ENCODE measurements at places on chromosomes 3 and 15.

DNA sequence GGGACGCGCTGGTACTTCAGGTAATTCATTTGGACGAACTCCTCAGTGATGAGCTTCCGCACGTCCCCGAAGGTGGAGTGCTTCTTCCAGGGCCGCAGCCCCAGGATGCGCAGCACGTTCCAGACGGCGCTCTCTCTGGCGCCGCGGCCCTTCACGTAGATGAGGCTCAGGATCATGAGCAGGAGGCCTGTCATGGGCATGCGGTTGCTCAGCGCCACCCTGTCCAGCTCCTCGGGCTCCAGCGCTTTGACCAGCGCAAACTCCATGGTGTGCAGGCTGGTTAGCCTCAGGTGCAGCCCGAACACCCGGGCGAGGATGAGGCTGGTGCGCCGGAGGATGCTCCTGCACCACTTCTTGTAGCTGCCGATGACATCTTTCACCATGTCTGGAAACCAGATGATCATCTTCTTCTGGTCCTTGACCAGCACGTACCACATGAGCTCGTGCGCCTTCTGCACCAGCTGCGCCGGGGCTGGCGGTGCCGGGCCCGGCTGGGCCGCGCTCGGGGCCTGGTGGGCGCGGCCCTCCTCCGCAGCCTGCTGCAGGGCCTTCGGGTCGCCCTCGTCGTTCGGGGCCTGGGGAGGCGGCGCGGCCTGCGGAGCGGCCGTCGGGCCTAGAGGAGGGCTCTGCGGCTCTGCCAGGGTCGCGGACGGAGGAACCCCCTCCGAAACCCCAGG lies 501 bp downstream of the NDN start:
- peak; percentile 3 for DNase-seq

DNA sequence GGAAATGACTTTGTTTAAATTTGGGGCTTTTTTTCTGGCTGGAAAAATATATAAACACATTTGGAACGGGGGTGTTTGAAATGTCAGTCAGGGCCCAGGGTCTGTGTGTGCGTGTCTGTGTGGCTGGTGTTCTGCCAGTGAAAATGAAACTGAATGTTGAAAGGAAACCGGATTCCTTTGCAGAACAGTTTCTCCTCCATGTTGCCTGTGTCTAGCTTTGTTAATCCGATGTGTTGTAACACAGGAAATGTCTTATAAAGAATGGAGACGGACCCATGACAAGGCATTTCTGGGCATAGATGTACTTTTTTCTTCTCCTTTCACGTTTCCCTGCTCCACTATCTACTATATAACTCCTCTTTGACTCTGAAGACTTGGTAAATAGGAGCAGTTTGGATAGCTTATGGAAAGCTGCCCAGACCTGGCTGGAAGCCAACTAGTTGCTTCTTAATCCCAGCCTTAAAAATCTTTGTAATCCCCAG lies 2.8 kb downstream of the SQOR start:
- DNase-seq = peak; percentile 63

- peak; percentile 98 for DNase-seq
Observed at GRCh38 chr3:114624571-114625181, 330.8 kb downstream of the TIGIT start.

- DNase-seq = no peak
Observed at GRCh38 chr3:30307372-30307950, 298.9 kb upstream of the TGFBR2 start.

DNA sequence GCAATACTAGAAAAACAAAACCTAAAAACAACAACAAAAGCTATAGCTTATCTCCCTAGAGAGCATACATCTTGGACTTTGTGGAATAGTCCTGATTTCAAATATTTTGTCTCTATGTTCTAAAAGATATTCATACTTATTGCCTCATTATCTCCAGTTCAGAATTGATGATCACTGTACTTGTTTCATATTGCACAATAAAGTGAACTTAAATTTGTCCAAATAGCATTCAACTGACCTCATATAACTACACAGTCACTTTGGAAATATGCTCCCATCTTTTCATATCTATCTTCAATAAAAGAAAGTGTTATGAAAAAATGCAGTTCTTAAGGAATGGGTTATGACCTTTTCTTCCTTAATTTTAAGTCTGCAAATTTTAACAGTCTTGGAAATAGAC lies 228.6 kb upstream of the CMC1 start:
- no peak for DNase-seq

- no peak for DNase-seq
Observed at GRCh38 chr15:84824260-84825007, 7.3 kb downstream of the ALPK3 start.

- DNase-seq = no peak
Observed at GRCh38 chr3:129542747-129543146, 228 bp upstream of the H1-8 start.

- DNase-seq = no peak
Observed at GRCh38 chr15:29669823-29670222, 152.4 kb downstream of the TJP1 start.

- DNase-seq = no peak
Observed at GRCh38 chr15:58880320-58880719, 53.2 kb downstream of the SLTM start.

GRCh38 chr15:43433165-43433564 lies 59.8 kb downstream of the TP53BP1 start:
- DNase-seq = no peak

DNA sequence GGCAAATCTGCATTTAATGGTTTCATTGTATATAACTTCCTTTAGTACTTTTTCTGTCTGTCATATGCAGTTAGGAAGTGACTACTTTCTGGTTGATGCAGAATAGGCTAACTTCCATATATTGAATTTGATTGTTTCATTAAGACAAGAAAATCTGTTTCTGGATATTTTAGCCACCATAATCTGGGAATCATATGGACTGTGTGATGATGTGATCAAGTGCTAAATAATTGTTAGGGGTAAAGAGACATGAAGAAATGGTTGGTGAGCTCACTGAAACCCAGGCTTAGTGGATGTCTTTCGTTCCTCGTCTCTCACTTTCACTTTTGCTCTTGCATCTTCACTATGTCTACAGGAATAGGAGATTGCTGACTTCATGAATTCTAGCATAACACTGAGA lies 3.5 kb upstream of the MNS1 start:
- DNase-seq = no peak

- peak; percentile 91 for DNase-seq
Observed at GRCh38 chr15:60392986-60393790, 4.6 kb downstream of the ANXA2 start.

DNA sequence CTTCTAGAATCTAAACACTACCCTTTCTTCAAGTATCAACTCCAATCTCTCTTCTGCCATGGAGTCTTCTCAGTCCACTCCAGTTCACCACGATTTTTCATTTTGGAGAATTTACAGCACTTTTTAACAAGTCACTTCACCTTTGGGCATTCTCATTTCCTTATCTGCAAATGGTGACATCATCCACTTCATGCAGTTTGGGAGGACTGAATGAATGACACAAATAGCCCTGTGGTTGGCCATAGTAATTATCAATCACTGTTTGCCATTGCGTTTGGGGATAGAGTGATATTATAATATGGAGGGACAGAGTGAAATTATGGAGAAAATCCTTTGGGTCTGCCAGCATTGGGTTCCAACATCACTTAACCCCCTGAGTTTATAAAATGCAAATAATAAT lies 38.0 kb upstream of the TM4SF1 start:
- DNase-seq = no peak

GRCh38 chr15:67202091-67202490 lies 52.4 kb downstream of the AAGAB start:
- no peak for DNase-seq

DNA sequence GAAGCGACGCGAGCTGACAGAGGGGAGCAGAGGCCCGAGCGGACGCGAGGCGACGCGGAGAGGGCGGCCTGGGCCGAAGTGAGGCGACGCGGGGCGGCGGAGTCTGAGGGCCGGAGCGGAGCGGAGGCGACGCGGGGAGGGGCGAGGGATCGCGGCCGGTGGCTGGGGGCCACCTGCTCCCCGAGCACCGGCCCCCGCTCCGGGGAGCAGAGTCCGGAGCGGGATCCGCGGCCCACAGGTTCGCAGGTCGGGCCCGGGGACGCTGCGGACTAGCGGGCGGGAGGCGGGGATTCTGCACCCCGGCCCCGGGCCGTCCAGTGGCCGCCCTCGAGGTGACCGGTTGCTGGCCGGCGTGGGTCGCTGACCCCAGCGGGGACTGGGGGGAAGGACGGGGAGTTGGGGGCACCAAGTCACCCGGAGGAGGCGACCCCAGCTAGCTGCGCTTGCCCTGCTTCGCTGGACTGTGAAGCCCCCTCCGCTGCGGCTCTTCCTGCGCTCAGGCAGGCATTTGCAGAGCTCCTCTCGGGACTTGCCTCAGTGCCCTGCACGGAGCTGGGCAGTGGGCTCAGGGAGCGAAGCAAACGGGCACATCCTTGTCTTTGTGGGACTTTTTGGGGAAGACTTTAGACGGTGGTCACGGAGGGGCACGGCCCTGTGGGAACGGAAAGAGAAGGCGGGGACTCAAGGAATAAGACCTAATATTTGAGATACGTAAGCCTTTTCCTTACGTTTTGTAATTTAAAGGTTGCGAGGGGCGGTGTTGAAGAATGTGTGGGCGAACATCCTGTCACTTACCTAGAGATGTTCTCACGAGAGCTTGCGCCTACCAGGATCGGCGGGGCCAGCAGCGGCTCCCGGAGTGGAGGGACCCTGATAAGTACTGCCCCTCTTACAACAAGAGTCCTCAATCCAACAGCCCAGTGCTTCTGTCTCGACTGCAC lies 566 bp downstream of the HMCES start:
- DNase-seq = peak; percentile 72

- no peak for DNase-seq
Observed at GRCh38 chr3:51044982-51045381, 340.1 kb upstream of the MANF start.

DNA sequence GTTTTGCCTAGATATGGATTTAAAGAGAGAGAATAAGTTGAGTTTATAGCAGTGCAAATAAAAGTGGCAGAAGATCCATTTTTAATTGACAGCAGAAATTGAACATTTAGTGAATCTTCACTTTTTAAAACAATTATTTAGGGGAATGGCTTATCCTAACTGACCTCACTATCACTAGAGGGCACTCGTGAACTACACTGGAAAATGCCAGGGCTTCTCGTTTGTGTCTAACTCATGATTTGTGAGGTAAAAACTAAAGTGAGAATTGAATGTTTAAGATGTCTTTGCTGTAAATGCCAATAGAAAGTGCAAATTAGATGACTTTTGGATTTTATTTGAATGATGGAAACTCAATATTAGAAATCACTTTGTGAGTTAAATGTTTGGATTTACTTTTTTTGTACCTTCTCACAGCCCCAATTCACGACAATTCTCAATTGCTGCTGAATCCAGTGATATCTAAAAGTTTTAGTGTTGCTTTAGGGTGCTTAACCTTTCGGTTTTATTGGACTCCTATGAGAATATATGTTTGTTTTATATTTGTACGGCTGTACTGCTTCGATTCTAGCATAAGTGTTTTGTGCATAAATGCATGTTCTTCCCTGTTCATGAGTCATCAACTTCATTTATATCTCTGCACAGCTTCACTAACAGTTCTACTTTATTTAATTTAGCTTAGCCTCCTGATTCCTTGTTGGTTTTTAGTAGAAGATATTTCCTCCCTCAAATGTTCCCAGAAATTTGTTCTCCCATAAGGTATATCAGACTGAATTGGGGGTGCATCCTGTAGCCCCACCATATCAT lies 462.1 kb downstream of the MFSD1 start:
- DNase-seq = peak; percentile 57

- DNase-seq = no peak
Observed at GRCh38 chr3:55198554-55198953, 270.7 kb upstream of the LRTM1 start.

DNA sequence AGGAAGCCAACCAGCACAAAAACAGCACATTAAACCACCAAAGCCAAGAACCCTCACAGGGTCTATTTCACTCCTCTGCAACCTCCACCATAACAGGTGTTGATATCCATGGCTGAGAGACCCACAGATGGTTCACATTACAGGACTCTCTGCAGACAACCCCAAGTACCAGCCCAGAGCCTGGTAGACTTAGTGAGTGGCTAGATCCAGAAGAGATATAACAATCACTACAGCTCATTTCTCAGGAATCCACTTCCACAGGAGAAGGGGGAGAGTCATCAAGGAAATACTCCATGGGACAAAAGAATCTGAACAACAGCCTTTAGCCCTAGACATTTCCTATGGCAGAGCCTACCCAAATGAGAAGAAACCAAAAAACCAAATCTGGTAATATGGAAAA lies 168.1 kb upstream of the CD96 start:
- peak; percentile 2 for DNase-seq

DNA sequence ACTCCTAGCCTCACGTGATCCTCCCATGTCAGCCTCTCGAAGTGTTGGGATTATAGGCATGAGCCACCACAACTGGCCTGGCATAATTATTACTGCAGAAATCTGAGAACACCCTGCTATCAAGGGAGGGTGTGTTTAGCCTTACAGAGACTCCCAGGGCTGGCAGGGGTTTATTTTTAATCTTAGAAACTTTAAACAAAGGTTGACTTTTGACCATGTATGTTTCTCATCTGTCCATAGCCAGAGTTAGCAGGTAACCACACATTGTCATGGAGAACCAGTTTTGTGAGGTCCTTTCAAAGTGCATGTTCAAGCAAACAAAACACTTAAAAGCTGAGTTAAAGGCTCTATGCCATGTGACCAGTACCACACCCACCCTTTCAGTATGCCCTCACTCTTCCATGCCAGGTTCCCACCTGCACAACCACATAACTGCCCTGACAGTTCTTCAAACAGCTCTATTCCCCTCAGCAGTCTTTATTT lies 11.1 kb downstream of the SIAH2 start:
- DNase-seq = no peak

DNA sequence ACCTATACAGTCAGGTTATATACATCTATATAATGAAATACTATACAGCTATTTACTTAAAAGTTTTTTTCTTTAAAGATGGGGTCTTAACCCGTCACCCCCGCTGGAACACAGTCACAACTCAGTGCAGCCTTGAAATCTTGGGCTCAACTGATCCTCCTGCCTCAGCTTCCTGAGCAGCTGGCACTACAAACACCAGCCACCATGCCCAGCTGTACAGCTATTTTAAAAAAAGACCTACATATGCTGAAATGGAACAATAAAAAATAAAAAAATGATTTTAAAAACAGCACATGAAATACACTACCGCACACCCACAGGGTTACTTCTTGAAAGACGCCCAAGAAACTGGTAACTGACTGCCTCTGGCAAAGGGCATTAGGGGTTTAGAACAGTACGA lies 3.8 kb downstream of the NCBP2 start:
- DNase-seq = no peak

GRCh38 chr15:60612400-60613048 lies 133.6 kb upstream of the ICE2 start:
- no peak for DNase-seq

DNA sequence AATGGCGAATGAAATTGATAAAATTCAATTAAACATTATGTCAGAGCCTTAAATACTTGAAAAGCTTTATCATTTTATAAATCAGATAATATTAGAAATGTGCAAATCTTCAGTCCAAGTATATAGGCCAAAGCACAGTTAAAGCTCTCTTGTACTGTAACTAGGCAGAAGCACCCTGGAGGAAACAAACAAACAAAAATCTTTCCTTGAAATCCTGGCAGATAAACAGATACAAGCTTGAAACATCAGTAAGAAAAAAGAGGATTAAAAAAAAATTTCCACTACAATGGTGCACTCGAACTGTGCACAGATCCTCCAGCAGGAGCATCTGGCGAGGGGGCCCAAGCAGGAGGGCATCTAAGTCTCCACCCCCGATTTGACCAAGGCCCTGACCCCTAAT lies 166.6 kb downstream of the PLD1 start:
- DNase-seq = no peak
